ENCODE measurements at places on chromosomes 5 and 9.

DNA sequence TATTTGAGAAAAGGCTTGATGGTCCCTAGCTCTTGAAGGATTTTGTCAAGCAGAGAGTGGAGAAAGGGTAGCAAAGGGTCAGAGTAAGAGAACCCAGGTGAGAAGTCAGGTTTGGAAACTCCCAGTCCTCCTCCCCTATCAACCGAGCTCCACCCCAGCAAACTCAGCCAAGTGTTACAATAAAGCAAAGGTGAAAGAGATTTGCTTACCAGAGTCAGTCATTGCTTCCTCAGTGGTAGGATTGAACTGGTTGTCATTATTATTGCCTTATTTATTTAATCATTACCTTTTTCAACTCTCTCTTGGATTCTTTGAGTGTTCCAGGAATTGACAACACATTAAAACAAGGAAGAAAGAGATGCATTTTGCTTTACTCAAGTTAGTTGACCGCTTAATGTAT, 80.5 kb downstream of the RFK start:
- no peak for DNase-seq

DNA sequence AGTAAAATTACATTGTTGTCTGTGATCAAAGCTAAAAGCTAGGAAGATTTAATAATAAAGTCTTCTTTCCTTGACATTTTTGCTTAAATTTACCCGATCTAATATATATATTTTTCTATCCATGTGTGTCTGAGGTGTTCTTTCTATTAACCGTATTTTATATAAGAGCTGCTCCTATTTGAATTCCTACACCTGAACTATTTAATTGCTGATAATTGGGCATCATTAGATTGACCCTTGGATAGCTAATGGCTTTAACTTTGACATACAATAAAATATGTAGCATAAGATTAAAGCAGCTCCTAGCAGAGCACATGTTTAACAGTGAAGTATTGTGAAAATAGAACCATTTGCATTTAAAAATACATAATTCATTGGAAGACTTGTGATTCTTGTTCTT, 792.7 kb downstream of the MAT2B start:
- no peak for DNase-seq

DNA sequence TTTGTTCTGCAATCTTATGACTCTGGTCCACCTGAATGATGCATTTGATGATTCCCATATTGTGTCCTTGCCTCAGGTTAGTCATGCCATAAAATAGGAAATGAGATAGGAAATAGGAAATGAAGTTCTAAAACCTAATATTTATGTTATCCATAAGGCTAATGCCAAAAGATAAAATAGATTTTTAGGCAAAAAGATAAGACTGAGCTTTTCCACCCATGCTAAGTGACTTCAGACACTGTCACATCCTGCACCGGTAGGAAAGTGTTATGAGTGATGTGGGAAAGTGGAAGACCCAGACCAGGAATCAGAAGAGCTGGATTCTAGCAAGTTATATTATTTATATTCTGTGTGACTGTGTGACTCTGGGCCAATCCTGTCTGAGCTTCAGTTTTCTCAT, 600.8 kb upstream of the DMAC1 start:
- DNase-seq: no peak

GRCh38 chr9:21988056-21988990, 5.9 kb downstream of the CDKN2A start:
- DNase-seq: peak; percentile 74

GRCh38 chr9:135522137-135522877, 1.1 kb downstream of the LCN1 start:
- no peak for DNase-seq

DNA sequence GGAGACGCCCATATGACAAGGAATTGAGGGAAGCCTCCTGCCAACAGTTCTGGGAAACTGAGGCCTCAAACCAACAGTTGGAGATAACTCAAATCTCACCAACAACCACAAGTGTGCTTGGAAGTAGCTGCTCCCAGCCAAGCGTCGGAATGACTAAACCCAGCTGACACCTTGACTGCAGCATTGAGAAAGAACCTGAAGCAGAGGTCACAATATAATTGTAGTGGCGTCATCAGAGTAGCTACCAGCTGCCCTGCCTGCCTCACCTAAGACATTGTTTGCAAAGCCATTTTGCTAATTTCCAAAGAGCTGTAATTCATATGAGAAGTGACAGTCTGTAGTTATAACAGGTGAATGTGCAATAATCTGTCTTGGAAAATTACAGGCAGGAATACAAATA, 40.8 kb upstream of the ANKRD31 start:
- DNase-seq: no peak

GRCh38 chr5:161230221-161230620, 316.3 kb downstream of the GABRB2 start:
- no peak for DNase-seq
